ENCODE measurements at places on chromosomes 4 and X.

- DNase-seq = peak; percentile 20
Observed at GRCh38 chr4:137754652-137755471, 222.6 kb upstream of the PCDH18 start.

- peak; percentile 20 for DNase-seq
Observed at GRCh38 chr4:144494280-144494679, 151.7 kb upstream of the HHIP start.

- DNase-seq = no peak
Observed at GRCh38 chr4:112288455-112288854, 2.8 kb upstream of the TIFA start.

DNA sequence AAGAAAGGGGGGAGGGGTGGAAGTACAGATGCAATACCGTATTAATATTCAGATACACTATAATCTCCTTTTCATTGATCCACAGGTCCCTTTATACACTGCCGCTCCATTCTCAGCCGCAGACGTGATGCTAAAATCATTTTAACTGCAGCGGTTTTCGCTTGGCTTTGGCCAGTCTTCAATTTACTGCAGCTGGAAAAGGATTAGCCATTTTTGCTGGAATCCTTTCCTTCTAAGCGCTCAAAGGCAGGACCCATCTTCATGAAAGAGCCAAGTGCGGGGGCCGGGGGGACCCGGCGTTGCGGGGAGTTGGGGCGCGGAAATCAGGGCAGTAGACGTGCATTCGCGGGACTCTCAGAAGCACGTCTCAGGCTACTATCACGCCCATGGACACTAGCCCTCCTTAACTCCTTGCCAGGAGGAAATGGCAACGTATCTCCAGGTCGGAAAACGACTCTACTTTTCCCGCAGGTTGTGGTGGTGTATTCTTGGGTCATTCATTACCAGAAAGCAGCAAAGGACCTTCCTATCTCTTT, 1.7 kb upstream of the PCDH10 start:
- no peak for DNase-seq

DNA sequence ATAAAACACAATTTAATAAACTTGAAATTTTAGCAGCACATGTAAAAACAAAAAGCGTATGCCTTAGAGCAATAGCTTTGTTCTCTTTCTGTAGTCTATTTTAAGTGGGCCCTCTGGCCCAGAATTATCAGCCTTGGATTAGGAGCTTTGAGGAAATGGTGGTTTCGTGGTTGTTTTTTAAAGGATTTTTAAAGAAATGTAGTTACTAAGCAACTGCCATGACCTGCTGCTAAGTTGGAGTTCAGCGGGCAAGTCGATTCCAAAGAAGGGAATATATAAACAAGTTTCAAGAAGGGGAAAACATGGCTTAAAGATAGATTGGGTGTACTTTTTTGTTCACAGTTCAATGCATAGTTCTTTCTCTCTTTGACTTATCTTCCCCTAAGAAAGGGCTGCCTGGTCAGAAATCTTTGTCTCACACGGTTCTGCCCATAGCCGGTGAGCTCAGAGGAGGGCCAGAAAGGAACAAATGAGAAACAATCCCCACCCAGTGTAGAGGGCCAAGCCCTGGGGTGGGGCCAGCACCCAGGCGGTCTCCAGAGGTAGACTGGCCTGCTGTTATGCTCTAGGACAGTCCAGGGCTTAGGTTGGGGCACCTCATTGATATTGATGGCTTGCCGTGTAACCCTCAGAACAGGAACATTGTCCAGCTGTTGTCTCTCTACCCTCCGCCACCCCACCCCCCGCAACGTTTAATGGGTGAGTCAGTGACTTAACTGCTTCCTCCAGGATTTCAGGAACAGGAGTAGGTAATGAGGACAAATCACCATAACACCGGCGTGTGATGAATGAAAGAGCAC, 32.5 kb downstream of the DLG3 start:
- peak; percentile 77 for DNase-seq

GRCh38 chr4:110091434-110092140, 106.8 kb downstream of the ELOVL6 start:
- DNase-seq = peak; percentile 64

- peak; percentile 58 for DNase-seq
Observed at GRCh38 chr4:53012738-53013137, 150.6 kb downstream of the RASL11B start.

- no peak for DNase-seq
Observed at GRCh38 chr4:105025263-105026017, 121.2 kb upstream of the TET2 start.

- no peak for DNase-seq
Observed at GRCh38 chr4:2742081-2742822, 13.9 kb downstream of the TNIP2 start.

DNA sequence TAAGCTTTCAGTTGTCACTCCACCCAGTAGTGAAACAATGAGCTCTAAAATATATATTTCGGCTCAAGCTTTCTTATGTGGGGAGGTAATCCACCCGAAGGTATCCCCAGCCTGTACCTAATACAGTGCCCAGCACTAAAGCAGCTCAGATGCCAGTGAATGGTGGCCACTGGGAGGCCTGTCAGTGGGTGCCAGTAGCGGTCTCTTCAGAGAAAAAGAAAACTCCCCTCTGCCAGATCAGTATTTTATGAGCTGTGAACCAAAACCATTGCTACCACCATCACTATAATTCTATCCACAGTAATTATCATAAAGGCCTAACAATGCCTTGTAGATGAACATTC, 835 bp upstream of the NFKB1 start:
- DNase-seq = no peak

DNA sequence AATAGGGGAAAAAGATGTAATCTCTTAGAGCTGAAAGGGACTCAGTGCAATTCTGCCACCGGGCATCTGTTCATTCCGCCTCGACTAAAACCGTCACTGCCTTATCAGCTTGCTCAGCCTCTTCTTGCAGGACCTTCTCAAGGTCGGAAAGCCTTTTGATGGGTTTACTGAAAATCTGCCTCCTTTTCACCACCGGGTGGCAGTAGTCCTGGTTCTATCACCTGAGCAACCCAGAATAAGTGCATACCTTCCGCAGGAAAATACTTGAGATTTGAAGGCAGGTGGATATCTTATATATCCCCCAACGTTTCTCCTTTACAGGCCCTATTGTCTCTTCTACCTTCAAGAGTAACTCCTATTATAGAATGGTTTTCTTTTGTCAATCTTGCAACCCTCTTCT, 103.4 kb upstream of the PAK3 start:
- DNase-seq = peak; percentile 42

DNA sequence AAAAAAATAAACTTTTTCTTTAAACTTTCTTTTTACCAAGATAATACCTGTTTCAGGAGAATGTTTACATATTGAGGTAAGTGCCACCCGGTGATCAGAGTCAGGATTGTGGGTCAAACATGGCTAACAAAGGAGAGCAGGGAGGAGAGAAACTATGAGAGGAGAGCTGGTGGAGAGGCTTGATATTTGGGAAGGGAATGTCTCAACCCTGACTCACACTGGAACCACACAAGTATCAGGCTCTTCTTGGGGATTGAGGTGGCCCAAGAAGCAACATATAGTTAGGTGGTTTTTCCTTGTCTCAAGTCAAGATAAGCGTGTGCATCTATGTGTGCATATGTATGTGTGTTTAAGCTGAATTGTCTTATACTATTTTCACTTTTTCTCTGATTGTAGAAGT, 6.7 kb downstream of the TCEAL1 start:
- no peak for DNase-seq

DNA sequence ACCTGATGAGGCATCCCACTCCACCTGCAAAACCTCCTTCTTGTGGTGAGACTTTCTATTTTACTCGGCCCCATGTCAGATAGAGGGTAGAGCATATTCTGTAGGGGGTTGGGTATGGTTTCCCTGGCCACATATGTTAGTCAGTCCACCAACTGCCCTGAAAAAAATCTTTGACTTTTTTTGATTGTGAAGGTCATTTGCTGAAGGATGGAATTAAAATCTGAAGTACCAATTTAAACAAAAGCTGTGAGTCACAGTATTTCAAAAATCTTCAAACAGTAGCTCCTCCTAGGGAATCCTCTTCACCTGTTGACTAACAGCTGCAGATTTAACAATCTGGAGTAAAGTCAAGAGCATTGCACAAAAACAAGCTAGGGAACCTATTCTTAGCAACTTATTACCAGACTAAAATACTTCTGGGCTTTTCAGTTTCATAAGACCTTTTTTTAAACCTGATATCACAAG, 8.0 kb upstream of the CCDC110 start:
- DNase-seq = peak; percentile 15

DNA sequence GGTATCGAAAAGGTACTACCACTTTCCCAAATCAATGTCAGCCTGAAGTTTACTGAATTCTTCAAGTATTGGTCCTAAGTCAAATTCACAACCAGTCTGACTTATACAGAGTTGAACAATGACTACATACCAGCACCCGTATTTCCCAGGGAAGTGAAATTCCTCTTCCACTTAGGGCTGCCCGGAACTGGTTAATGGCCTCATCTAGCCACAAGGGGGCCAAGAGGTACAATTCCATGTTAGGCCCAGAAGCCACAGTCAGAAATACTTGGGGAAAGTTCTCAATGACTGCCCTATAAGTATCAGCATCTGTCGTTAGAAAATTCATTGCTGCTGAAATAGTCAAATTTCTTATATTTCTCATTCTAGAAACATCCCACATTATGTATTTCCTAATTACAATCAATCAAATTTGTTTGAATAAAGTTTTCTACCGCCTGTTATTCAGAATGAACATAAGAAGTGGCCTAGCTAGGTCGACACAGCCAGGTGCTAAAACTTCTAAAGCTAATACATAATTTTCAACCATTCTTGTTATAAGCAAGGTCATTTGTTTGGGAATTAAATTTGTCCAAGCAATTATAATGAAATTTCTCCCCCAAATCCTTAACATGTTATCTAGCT, 5.6 kb upstream of the PCDH7 start:
- DNase-seq = peak; percentile 65

Measured in amniotic epithelial cell (primary cell).